ENCODE measurements at places on chromosomes 4 and X.

GRCh38 chrX:149522916-149523315 lies 17.8 kb upstream of the IDS start:
- DNase-seq = no peak

DNA sequence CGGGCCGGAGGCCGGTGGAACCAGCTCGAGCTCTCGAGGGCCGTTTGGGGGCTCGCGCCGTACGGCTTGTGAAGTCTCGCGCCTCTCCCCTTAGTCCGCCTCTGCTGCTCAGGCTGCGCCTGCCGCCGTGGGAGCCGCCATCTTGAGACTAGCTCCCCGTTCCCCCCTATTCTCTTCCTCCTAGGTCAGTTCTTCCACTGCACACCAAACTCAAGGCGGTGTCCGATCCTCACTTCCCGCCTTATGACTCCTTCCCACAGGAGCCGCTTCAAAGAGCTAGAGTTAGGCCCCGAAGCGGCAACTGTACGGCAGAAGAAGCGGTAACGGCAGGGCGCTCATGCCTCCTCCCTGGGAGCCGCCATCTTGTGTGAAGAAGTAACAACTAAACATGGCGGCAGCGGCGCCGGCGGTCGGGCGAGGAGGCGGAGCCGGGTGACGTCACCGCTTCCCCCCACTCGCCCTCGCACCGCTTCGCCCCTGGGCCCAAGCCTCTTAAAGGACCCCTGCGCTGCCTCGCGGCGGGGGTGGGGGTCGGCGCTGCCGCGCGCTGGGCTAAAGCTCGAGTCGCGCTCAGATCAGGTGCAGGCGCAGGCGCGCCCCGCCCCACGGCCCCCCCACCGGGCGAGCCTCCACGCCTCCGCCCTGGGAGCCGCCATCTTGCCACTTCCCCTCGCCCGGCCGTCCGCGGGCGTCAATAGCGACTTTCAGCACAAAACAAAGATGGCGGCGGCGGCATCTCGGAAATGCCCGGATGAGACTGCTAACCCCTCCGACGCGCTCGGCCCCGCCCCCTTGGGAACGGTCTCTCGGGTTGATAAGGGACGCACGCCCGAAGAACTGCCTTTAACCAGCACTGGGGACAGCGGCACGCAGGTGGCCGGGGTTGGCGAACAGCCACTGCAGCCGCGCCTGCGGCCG lies at the start of gene HCFC1:
HCFC1 (minus strand) TSS at position 369 of the 918 bp plus-strand sequence. CDS start 978 bp downstream, outside the sequence.
- DNase-seq = peak; percentile 73

- DNase-seq = no peak
Measured at GRCh38 chr4:128553686-128554515, 255.6 kb upstream of the JADE1 start.

DNA sequence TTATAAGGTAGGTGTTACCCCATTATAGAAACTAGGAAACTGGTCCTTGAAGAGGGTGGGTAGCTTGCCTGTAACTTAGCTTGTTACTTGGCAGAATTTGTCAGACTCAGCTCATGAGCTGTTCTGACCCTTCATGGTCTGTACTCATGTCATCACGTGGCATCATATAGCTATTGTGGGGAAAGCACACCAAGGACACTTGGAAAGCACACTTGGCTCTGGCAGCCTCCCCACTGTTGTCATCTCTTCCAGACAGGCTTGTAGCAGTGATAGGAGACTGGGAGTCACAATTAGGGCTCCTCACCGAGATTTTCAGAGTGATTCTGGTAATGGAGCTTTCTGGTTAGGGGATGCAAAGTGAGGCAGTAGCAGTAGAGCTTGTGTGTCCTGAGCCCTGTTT lies 30.4 kb downstream of the ADH5 start:
- DNase-seq = no peak

DNA sequence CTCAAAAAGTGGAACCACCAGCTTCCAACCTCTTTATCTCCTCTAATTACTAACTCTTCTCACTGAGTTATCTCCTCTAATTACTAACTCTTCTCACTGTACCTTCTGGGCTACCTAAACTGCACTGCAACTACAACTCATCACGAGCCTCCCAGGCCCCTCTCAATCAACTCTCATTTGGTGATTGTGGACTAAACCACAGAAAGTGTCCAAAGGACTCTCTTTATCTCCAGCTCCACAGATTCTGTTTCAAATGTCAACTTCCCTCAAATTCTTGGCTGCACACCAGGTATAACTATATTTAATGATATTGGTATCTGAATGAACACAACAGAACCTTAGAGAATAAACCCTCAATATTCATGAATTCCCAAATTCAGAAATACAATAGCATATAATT lies 182.9 kb downstream of the MAML3 start:
- DNase-seq = no peak

DNA sequence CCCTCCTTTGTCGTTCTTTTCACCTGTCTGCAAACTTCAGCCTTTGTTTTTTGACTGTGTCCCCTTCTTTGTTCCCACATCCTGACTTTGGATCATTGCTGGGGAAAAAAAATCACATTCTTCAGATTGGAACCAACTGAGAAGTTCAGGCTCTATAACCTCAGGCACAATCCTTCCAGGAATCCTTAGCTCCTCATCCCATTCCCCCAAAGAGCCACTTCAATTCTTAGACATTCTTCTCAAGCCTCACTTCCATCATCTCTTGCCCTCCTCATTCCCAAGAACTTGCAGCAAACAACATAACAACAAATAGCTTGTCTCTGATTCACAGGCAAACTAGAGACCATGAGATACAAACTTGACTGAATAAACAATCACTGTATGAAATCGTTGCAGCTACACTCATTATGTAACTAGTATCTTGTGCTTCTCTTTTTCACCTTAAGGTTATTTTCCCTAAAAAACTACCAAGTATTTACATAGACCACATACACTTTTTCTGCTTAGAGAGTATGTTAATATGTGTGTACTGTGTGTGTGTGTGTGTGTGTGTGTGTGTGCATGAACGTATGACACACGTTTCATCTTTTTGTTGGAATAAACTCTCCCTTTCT lies 26.4 kb upstream of the PGM2 start:
- no peak for DNase-seq

DNA sequence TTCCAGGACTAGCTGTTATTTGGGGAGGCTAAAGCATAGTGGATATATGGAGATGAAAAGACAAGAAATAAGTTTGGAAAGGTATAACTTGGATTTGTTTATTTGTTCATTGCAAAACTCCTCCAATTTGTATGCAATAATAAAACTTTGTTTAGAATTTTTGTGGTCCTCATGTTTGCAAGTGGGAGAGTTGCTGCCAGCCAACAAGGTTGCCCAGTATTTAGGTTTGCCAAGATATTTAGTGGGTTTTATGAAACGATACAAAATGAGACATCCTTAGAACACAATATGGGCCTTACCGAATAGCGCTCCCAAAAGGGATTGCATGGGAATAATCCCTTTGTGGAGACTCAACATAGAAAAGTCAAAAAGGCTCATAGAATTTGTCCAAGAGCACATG lies 162.1 kb downstream of the INPP4B start:
- no peak for DNase-seq

DNA sequence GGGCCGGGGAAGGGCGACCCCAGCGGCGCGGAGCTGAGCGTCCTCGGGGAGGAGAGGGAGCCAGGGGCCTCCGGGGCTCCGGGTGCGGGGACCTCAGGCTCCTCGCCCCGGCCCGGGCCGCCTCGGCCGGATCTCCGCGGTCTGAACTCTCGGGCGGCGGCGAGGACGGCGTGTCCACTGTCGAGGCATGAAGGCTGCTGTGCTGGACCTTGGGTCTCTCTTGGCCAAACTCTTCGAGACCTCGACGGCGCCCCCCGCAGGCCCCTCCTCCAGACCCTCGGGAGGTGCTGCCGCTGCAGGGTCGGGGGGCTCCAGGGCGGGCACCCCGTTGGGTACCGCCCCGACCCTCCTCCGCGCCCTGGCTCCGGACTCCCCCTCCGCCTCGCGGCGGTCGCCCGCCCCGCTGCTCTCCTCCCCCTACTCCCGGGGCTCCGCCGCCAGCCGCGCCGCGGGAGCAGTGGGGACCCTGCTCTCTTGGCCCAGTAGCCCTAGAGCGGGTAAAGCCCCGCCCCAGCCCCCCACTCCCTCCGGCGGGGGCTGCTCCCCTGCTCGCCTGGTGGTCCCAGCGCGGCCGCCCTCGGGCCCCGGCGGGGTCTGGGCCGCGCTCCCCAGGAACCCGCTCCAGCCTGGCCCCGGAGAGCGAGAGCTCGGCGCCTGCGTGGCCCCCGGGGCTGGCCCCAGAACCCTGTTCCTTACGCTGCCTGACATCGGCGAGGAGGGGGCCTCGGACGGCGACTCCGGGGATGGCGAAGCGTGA lies 564 bp downstream of the FAM149A start:
- DNase-seq = no peak
